ENCODE measurements at places on chromosomes 11 and 22.

- no peak for DNase-seq
These were observed 16.3 kb downstream of the HTR3A start for GRCh38 chr11:113991170-113991569.

DNA sequence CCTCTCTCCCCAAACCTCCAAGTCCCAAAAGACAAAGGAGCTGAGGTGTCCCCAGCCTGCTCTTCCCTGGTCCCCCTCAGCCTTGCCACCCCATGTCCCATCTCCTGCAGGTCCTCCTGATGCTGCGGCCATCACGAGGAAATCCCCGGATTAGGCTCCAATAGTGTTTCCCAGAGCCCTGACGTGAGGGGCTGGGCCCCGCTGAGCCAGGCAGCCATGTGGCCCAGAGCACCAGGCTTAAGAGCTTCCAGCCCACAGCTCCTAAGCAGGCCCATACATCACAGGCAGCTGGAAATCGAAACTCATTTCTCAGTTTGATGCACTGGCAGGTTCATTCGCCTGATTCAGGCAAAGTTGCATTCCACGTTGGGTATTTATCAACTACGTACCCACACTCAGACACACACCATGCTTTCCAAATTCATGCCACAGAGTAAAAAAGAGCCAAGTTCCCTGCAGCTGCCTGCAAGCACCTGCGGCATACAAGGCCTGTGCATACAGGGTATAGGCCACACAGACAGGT lies 114.2 kb downstream of the CHST1 start:
- no peak for DNase-seq

DNA sequence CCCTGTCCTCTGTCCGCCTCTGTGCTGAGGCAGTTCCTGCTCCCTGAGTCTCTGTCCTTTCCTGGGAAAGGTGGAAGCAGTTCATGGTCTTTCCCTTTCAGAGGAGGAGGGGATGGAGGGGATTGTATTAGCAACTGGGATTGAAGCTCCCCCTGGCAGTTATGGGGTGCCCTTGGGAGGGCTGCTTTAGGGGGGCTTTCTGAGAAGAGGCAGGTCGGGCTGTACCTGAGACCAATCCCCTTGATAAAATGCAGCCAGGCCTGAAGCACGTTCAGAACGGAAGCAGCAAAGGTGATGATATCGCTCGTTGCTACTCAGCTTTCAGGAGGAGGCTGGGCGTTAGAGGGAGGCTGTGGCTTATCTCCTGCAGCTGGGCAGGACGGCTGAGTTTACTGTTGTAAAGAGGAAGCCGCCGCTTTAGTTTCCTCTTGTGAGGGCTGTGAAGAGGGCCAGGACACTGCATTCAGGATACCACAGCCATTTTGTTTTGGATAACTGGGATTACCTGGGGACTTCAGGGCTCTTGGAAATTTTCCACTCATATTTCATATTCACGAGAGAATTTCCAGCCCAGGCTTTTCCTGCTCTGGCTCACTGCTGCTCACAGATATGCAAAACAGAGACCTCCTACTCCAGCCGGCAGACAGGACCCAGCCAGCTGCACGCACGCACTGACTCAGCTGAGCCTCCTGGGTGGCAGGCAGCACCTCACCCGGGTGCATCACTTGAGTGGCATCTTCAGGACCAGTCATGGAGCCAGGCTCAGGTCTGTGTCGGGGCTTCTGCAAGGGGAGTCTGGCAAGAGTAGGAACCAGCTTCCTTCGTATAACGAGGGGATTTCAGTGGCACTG lies 798 bp downstream of the AMPD3 start:
- DNase-seq, result peak; percentile 38

GRCh38 chr11:120021978-120022377 lies 115.9 kb downstream of the TRIM29 start:
- no peak for DNase-seq

- DNase-seq, result no peak
These were observed 8.2 kb downstream of the OMP start for GRCh38 chr11:77110836-77111235.

DNA sequence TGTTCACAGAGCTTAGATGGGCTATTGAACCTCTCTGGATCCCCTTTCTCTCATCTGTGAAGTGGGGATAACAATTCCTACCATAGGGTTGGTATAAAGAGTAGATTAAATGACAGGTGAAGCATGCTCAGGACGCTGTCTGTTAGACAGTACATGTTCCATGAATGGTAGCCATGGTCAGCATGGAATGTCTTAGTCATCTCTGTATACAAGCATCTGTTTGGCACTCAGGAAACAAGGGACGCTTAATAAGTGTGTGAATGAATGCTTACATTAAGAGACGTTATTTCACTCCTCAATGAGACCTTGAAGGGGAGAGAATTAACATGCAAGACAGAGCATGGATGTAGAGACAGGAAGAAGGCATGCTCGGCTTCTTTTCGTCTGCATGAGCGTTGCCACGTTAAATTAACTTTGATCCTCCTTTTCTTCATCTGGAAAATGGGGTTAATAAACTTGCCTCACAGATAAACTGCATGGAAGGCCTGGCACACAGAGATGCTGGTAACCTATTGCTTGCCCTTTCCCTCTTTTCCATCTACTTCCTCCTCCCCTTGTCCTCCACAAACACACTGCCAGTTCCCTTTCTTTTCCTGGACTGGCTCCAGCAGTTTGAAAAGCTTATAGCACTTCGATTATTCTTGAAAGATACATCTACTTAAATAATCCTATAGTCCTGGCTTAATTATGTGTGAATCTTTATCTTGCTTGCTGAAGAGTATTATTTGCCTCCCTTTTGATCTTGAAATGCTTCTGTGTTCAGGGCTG lies 267.2 kb upstream of the MTNR1B start:
- no peak for DNase-seq

DNA sequence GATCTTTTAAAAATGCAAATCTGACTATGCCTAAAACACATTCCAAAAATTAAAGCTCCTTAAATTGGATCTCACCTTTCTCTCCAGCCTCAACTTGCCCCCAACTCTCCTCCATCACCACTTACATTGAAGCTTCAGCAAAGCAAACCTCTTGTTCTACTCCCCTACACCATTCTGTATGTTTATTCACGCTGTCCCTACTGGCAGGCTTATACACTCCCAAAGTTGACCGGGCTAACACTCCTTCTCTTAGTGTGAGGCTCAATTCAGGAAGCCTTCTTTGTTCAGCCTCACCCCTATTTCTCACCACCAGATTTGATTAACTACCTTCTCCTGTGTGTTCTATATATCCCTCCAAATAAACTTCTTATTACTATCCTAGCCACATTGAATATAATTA lies 1.8 kb upstream of the GDPD4 start:
- DNase-seq, result no peak

DNA sequence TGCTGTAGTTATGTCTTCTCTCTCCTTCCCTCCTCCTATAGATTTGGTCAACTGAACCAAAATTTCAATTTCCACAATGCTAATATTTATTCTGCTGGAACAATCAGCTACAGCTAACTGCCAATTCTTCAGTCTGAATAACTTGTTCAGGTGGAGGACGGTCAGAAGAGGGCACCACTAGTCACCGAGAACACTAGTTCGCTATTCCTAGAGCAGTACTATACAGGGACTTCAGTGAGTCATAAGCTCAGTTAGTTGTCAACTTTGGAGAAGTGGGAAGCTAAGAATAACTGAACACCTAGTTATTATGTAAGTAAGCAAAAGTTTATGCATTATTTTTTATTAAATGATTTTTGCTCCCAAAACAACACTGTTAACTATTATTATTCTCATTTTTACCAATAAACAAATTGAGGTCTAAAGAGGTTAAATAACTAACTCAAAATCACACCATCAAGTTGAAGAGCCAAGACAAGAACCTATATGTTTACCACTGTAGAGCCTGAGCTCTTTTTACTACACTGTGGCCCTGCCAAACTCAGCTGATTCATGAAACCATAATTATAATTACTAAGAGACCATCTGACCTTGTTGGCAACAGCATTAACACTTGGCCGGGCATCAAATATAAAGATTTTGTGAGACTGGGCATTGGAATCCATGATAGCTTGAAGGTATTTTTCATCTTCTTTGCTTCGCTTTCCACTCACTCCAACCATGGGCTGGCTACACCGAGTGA lies 59.0 kb downstream of the CEP57 start:
- peak; percentile 28 for DNase-seq

GRCh38 chr11:115077740-115078139 lies 399.4 kb downstream of the NXPE2 start:
- DNase-seq, result no peak

GRCh38 chr11:5384335-5384734 lies 723 bp downstream of the OR51M1 start:
- DNase-seq, result peak; percentile 18

DNA sequence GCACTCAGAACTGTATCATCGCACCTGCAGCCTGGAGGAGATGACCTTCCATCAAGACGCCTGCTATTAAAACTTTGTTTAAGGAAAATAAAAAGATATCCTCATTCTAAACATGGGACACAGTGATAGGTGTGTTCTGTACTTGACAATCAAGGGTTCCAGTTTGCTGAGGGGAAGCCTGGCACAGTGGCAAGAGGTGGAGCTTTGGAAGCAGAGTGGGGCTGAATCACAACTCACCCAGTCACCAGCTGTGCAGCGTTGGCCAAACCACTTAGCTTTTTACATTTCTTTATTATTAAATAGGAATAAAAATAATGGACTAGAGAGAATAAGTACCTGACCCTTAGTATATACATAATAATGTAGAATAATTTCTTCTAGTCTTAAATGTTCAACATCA lies 220.7 kb downstream of the TENM4 start:
- no peak for DNase-seq

DNA sequence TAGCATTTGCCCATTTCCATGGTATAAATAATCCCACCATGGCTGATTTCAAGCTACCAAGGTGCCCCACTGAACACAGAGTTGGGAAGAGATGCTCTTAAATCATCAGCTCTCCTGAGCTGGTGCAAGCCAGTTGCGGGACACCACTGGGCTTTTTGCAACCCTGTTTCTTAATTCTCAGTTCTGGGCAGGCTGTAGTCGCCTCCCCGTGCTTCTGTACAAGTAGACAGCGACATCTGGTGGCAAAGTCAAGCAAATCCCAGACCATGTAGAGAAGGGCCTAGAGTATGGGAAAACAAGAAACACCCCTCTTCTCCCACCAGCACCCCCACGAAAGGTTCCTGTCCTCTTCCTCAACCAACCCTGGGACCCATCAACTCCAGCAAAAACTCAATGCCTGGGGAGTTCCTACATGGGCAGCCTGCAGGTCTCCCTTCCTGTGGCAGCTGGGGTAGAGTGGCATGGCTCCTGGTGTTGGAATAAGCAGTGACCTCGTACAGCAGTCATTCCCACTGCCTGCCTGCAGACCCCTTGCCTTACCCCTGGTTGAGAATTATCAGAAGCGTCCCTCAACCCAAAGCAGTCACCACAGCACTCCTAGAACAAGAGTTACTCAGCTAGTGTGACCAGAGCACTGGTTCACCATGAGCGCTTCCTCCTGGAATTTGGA lies 68.4 kb downstream of the IGLL5 start:
- peak; percentile 73 for DNase-seq
